ENCODE measurements at places on chromosomes 12 and 14.

DNA sequence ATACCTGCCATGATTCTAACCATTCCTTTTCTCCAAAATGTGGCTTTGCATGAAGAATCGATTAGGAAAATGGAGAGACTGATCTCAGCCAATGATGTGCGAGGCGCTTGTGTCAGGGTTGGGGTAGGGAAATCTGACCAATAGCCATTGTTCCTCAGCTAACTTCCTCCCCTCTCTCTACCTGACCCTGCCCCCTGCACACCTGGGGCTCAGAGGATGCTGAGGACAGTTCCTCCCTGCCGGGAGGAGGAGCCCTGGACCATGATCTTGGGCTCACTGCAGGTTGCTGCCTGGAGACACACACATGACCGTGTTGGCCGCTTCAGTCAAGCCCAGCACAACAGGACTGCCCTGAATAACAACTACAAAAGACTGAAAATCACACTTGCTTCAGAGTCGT, 119.8 kb upstream of the SFSWAP start:
- no peak for DNase-seq

DNA sequence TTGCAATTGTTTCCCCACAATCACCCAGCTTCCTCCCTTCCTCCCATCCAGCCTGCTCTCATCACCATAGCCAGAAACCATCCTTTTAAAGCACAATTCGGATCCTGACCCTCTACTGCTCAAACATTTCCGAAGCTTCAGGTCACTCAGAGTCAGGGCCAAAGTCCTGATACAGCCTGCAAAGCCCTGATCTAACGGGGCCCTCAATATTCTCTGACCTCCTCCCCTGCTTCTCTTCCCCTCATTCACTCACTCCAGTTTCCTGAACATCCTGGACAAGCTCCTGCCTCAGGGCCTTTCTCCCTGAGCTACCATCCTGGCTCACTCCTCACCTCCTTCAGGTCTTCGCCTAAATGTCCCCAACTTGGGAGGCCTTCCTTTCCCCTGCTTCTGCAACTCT, 46.1 kb downstream of the PITPNM2 start:
- DNase-seq, result no peak

DNA sequence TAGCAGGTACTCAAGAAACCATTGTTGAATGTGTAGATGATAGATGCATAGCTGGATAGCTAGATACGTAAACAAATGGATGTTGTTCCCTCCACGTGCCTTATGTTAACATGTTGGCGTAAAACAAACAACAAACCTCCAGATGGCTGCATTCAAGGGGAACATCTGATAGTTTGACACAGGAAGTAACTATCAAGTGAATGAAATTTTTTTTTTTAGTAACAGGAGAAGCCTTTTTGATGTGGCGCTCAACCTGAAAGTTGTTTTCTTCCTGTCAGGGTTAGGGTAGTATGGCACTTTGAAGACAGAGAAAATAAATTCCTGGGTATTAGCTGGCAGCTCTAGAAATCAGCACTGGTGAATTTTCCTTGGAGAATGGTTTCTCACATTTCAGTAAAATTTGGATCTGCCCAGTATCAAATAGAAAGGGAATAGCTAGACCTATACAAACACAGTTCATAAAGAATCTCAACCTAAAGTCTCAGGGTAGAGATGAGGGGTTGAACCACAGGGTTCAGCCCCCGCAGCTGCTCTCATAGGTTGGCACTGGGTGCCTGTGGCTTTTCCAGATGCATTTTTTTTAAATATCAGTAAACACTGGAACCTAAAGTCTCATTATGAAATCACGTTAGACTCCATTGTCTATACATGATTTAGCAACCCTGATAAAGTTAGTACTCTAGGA, 18.8 kb upstream of the RAP1B start:
- no peak for DNase-seq

DNA sequence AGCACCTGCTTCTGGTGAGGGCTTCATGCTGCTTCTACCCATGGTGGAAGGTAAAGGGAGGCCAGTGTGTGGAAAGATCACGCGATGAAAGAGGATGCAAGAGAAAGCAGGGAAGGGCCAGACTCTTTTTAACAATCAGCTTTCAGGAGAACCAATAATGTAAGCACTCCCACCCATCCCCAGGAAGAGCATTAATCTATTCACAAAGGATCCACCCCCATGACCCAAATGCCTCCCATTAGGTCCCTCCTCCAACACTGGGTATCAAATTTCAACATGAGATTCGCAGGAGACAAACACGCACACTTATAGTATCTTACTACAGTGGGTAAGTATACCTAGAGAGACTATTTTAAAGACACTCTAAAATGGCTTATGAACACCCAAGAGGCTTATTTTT, 80.5 kb upstream of the TMCC3 start:
- no peak for DNase-seq

DNA sequence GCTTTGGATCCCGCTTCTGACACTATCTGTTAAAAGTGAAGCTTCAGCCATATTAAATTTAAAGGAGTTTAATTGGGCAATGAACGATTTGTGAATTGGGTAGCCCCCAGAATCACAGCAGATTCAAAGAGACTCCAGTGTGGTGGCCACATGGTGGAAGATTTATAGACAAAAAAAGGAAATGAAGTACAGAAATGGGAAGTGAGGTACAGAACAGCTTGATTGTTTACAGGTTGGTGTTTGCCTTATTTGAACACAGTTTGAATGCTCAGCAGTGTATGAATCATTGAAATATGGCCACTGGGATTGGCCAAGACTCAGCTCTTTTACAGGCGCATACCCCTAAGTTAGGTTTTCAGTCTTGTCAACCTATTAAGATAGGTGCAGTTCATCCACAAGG, 21.9 kb downstream of the CCDC91 start:
- no peak for DNase-seq
